Umbilical cord (tissue), 2 donors: ENCODE measurements at places on chromosomes 13 and 19. TPM values are rescaled to one million over a fixed set of nuclear protein-coding genes. Genes with fewer than 3 reads are reported as not detected.

- DNase-seq: no peak
These were observed 36.9 kb downstream of the DHRS12 start for GRCh38 chr13:51767100-51767499.

GRCh38 chr13:111046590-111047141 lies 68.4 kb upstream of the ARHGEF7 start:
- no peak for DNase-seq

DNA sequence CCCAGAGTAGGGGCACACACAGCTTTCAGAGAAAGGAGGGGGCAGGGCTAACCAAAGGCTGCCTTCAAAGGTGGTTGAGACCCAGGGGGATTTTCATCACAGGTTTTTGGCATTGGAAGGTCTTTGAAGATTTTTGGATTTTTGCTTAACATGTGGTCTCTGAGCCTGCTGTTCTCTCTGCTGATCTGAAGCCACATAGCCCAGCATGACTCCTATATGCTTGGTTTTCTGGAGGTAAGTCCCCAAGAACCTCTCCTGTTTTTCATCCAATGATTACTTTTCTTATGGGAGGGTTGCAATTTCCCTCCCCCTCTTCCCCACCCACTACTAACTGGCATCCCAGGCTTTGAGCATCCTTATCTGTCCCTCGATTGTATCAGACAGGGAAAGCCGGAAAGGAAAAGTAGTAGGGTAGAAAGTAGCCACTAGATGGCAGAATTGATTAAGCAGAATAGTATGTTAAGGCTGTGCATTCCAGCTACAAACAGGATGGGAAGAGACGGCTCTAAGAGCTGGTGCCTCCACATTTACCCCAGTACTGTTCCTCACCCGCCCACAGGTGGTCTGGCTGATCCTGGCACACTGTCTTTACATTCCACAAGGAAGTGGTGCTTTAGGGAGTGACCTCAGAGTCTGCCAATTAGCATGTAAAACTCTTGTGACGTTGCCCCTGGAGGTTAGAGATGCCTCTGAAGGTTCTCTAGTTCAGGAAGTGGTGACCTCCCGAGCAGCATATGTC lies 218.9 kb upstream of the EDNRB start:
- DNase-seq: peak; percentile 75

- DNase-seq: no peak
These were observed 23.4 kb upstream of the EID2 start for GRCh38 chr19:39563408-39563807.

- peak; percentile 18 for DNase-seq
These were observed 639 bp downstream of the LENG1 start for GRCh38 chr19:54158812-54159351.

DNA sequence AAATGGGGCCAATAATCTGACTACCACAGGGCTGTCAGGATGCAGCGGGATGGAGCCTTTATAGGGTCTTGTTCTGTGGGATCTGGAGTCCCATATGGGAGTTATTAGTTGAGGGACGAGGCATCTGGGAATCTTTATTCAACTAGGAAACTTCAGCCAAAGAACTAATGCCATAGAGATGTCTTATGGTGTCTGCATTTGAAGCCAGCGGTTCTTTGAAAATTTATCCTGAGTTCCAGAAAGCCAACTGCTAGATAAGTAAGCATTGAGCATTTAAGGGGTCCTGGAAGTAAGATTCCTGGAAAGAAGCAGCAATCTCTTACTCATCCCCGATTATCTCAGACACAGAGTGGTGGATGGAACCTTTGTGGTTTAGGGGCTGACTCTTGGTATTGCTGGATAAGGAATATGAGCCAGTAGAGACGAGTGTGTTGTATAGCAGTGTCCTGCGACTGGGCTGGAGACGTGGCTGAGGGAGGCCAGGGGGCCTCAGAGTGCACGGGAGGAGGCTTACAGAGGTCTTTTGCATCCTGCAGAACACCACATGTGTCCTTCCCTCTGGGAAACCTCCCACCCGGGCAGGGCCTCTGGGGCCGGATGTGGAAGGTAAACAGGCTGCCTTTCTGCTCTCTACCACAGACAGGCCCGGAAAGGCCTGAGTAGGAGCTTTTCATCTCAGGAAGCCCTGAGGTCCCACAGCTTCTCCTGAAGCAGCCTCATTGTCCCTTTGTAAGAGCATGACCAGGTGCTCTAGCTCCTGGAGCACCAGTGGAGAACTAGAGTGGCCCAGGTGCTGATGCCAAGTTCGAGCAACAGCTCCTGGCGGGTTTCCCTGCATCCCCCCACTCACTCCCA lies 28.8 kb downstream of the ACTN4 start:
- DNase-seq: peak; percentile 97

GRCh38 chr13:23466144-23467002 lies 32.9 kb upstream of the SACS start:
- DNase-seq: peak; percentile 89

DNA sequence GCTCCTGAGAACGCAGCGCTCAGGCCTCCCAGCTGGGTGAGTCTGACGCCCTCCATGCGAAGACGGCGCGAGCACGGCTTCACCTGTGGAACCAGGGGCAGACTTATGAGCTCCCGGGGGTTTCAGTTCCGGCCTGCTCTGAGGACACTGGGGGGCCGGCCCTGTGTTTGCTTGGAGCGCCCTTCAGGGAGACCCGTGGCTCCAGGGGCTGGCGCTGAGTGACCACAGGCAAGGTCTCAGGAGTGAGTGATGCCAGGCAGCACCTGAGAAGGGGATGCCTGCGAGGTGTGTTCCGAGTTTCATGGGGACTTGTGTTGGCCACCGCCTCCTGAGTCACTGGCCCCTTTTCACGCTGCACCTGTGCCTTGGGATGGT lies 4.5 kb downstream of the MCF2L start:
- no peak for DNase-seq

DNA sequence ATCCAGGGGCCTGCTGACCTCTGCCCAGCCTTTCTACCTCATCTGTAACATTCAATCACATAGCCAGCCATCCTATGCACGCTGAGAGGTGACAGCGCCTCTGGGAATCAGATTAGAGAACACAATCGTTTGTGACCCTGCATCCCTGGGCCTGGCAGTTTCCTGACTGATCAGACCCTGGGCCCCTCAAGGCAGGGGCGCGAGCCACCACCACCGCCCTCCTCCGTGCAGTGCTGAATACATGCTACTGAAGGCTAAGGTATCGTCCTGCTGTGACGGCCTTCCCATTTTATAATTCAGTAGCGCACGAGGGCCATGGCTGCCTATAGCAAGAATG lies 1.3 kb downstream of the TMTC4 start:
- no peak for DNase-seq

- no peak for DNase-seq
These were observed 95.5 kb downstream of the WTIP start for GRCh38 chr19:34577056-34577455.

DNA sequence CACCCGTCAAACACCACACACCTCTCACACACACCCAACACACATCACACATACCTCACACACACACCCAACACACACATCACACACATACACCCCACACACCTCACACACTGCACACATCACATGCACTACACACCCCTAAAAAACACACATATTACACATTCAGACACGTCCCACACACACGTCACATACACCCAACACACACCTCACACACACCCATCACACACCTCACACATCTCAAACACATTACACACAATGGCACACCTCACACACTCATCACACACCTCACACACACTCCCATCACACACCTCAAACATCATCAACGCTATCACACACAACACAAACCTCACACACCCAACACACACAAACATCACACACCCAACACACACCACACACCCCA lies 133.1 kb downstream of the CRYL1 start:
- no peak for DNase-seq

DNA sequence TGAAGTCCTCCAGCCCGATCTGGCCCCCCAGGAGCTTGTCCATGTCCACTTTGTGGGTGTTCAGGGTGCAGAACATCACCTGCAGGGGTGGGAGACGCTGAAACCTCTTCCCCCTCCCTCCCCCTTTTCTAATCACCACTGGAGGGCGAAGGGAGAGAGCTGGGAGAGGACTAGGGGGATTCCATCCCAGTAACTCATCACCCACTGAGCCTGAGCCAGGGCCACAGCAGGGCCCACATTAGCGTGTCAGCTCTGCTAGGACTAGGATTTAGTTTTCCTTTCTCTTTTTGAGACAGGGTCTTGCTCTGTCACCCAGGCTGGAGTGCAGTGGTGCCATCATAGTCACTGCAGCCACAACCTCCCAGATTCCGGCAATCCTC lies 5.5 kb upstream of the PTGER1 start:
- DNase-seq: no peak

DNA sequence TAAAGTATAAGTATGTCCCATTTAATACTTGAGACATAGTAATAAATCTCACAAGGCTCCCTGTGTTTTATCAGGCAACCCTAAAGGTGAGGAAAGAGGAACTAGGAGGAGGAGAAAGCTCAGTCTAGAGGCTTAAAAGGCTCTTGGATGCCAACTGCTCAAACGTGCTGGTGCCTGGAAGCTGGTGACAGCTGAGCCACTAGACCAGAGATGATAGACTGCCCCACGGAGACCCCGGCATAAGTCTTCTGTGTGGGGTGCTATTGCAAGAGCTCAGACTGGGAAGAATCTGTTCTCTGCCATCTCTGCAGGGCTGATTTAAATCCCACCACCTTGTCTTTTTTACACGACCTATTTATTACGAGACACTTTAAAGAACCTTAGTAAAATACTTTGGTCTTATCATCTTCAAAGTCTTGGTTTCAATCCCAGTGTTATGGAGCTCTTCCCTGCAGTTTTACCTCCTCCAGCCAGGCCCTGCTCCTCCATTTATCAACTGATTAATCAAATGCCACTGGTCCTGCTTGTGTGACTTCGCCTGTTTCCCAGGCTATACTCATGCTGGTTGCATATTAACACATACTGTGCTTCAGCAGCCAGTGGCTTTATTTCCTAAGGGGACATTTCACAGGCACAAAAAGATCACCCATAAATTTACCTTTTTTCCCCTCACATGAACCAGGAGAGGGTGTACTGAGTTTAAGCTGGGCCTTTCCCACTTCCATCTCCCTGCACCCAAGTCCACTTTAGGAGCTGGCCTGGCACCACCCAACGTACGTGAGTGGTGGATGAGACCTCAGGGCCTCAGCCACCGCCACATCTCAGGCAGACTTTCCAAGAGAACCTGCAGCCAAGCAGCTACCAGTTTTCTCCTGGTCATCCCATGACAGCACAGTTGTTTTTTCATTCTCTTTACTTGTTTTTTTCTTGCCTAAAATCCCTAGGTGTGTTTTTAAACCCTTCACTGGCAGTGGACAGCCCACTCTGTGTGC lies 7.8 kb upstream of the ATP12A start:
- DNase-seq: peak; percentile 16

GRCh38 chr13:95296326-95296925 lies 4.8 kb downstream of the ABCC4 start:
- DNase-seq: no peak

GRCh38 chr13:31042049-31042448 lies 109.6 kb downstream of the TEX26 start:
- DNase-seq: no peak

GRCh38 chr13:48500652-48501197 lies 32.2 kb downstream of the RCBTB2 start:
- DNase-seq: peak; percentile 85

DNA sequence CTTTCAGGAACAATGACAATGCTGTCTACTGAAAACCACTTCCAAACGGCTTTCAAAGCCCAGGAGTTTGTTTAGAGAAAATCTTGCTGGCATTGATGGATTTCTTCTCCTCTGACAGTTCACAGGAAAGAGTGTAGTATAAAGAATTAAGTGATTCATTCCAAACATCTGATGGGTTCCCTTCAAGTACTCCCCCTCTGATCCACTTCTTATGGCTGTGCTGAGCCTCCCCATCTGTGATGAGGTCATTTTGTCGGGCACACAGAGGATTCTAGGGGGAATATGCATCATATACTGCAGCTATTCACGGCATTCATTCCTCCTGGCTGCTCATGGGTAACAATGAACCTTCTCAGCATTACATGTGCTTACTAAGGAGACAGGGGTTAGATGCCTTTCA lies 107.9 kb downstream of the RGCC start:
- peak; percentile 87 for DNase-seq

The ZNF738 gene
- 16.4 TPM for total RNA-seq

The CDX2 gene
- 0.24 TPM for total RNA-seq

The OVOL3 gene
- total RNA-seq: not detected

The MAST1 gene
- 2.2 TPM for total RNA-seq

The CYP4F2 gene
- total RNA-seq: not detected

The SLC7A10 gene
- total RNA-seq: not detected

The PDX1 gene
- 2.6 TPM for total RNA-seq
